ENCODE measurements at places on chromosomes 4 and X.

DNA sequence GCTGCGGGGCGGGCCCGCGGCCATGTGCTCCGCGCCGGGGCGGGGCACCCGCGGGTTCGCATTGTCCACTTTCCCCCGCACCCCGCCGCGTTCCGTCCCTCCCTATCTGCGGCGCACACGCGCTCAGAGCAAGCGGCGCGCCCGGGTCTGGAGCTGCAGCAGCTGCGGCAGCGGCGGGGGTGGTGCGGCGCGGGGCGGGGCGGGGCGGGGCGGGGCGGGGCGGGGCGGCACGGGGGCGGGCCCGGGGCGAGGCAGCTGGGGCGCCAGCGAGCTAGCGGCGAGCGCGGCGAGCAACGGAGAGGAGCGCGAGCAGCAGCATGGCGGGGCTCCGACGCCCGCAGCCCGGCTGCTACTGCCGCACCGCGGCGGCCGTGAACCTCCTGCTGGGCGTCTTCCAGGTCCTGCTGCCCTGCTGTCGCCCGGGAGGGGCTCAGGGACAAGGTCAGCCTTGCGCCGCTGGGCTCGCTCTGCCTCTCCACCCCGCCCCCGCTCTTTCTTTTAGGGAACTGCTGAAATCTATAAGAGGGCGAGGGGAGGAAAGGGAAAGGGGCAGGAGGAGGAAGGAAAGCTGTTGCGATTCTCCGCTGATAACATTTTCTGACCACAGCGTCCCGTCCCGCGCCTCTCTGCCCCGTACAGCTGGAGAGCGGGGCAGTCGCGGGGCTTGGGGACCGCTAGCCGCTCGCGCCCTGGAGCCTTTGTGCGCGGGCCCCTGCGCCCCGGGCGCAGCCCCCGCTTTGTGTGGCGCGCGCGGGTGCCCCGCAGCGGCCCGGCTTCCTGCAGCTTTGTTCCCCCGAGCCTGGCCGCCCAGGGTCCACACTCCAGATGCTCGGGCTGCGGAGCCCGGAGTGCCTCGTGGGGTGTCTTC is at the start of gene TMEM131L:
Gene TMEM131L (plus strand): TSS at position 280 of the 868 bp plus-strand sequence. CDS start 38 bp downstream, at position 318.
- DNase-seq, result peak; percentile 74

DNA sequence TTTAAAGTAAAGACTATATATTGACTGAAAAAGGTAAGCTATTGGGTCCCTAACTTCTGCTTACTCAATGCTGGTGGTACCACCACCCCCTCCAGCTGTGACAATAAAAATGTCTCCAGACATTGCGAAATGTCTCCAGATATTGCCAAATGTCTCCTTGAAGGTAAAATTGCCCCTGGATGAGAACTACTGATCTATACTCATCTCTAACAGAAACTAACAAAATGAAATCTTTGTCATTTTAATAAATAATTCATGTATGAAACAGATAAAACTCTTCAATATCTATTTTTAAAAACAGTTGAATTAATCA is 20.1 kb downstream of the CLTRN start:
- no peak for DNase-seq

DNA sequence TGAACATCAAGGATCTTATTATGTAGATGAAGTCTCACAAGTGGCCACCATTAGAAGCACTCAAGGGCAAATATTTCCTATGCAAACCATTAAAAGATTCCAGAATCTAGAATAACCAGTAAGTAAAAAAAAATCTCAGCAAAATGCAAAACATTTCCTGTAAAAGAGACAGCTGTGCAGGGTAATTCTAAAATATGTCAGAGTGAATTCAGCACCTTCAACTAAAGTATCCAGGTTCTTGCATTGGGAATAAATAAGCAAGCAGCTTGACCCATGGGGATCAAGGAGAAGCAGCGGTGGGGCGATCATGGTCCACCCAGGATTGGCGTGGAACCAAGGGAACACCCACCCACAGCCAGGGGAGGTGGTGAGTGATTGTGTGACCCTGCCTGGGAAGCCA is 2188.9 kb downstream of the PCDH7 start:
- DNase-seq, result no peak

DNA sequence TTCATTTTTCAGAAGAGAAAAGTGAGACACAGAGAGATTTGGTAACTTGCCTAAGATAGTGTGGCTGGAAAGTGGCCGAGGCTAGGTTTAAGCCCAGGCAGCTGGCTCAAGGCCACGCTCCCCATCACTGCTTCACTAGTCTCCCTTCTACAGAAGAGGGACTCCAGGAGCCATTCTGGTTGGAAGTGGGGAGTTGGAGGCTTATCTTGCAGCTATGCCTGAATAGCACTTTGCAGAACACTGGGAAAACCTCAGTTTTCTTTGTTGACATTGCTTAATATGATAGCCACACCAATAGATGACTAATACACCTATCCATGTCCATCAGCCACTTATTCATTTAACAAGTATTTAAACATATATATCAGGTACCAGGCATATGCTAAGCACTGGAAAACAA is 18.5 kb downstream of the LRRC66 start:
- DNase-seq, result peak; percentile 3

DNA sequence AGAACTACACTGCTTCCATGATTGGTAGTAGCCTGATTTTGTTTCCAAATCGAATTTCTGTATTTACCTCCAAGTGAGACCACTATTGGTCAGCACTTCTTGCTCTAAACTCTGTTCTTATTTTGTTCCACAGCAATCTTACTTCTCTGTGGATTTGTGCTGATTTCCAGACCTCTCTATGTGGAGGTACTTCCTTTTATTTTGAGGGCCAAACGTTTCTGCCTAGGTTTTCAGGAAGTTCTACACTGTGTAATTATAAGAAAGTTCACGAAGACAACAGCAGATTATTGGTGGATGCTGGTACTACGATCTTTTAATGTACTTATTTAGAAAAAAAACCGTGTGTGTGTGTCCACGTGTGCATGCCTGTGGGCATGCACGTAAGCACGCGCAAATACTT is 46.7 kb downstream of the DTHD1 start:
- DNase-seq, result no peak

DNA sequence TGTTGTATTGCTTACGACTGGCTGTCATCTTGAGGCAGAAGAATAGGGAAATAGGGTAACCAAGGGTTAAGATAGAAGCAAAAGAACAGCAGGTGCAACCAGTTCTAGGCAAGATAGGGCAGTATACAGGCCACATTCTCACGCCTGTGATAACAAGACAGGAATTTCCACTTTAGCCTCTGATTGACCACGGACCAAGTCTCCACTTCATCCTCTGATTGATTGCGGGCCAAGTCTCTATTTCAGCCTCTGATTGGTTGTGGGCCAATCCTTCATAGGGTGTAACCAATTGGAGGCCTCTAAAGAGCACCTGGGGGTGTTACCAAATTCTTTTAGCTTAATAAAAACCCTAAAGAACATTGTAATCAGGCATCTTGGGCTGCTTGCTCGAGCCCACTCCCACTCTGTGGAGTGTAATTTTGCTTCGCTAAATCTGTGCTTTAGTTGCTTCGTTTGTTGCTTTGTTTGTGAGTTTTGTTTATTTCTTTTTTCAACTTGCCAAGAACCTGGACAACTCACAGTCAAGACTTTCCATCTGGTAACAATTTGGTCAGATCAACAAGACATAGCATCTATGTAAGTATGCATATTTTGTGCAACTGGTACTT is 8.7 kb upstream of the TBC1D9 start:
- peak; percentile 8 for DNase-seq

DNA sequence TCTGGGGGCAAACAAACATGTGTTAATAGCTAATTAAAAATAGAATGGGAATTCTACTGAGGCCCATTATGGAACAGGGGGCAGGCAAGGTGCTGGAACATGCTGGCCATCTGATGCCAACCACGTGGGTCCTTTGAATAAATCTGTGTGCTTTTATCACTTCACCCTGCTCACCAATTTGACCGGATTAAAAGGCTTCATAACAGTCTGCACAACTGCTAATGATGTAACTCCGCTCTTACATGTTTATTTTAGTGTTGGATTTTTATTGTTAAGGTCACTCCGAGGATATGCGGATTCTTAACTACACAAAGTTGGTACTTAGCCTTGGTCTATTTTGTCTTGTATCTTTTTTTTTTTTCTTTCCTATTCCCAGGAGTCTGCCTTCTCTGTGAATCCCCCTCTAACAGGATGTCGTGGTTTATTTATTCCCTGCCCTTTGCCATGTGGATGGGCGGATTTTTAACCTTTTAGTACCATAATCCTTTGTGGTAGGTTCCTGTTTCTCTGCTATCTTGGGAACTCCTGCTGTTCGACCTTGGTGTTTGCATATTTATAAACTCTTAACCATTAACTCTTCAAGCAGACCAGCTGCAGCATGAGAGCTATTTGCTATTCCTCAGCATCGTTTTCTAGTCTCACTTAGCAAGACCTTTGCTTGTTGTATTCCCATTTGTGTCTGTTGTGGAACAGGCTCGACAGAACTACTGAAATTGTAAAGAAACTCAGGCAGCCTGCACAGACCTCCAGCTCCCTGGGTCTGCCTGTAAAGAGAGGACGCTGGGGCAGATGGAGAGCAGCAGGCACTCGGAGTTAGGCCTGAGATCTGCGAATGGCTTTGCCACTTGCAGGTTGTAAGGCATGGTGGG is 38.0 kb downstream of the TRIM2 start:
- DNase-seq, result peak; percentile 56

DNA sequence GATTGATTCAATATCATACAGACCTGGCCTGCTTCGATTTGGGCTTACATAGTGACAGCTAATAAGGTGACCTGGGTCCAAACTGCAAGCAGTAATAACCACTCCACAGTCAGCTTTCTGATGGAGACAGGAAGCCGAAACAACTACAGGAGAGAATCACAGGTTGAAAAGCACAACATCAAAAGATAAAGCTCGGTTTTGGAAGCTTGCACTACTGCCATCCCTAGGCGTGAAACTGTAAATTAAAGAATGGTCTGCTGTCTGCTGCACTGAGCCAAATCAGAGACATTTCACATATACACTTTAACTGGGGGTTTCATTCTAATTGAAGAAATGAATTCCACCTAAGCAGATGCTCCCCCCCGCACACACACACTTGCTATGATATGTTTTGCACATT is 116.3 kb downstream of the DHX15 start:
- no peak for DNase-seq

DNA sequence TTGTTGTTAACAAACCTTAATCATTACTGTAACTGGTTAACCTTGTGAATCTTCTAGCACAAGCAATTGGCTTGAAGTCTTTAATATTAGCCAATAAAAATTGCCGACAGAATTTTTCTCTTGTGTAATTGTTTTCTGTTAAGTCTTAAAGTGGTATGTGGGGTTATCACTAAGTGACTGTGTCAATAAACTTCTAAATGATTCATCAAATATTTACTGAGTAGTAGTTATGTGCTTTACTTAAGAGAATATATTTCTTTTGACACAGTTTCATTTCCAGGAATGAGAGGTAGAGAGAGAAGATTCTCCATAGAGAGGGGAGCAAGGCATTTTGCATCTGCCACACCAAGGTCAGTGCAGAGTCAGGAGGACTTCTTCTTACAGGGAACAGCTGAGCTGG is 2361.6 kb upstream of the AGA start:
- DNase-seq, result no peak

- no peak for DNase-seq
Measured at GRCh38 chrX:2561456-2561855, 60.7 kb upstream of the DHRSX start.

GRCh38 chr4:39812500-39812899 is 114.6 kb downstream of the UBE2K start:
- DNase-seq, result no peak

DNA sequence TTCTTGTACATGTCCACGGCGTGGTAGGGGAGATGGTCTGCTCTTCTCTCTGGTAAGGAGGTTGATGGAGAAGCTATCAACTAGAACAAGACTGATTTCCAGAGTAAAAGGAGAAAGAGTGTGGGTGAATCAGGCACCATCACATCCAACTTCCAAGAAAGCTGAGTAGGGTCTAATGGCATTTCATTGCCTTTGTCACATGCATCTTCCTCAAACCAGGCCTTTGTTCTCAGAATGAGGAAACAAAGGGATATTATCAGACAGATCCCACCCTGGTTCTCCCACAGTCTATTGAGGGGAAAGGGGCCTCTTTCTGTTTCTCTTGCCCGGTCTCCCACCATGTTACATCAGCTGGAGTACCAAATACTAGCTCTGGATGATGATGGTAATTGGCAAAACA is 160.2 kb upstream of the RBPJ start:
- no peak for DNase-seq

- no peak for DNase-seq
Measured at GRCh38 chr4:2296631-2297601, 35.0 kb upstream of the MXD4 start.

DNA sequence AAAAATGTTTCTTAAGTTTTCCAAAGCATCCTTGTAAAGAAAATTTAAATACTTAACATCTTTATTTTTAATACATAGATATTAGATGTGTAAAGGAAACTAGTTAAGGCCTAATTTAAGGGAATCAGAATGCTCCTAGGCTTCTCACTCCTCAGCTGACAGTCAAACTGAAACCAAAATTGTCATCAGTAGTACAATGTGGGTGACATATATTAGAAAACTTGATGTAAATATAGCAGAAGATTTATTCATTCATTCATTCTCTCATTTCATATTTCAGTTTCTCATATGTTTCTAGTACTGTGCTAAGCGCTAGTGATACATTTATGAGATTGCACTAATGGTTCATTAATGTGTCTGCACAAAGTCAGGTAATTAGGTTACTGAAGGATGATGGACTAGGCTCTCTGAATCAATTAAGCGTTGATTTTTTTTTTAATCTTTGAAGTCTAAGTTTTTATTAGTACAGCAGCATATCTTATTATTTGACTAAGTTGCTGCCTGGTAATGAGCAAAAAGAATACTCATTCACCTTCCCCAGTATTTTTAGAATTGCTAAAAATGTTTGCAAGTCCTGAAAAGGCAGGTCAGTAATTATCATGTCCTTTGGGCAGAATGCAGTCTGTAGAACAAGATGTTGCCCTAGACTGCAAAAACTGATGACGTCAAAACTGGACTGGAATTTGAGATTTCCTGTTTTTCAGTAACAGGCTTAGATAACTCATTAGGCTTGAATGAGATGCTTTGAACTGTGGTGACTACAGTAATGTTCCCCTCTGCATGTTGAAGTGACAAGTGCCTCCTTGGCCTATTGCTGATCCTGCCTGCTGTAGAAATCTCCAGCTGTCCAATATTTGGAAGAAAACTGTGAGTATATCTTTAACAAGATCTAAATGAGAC is 128.7 kb downstream of the ARHGAP24 start:
- DNase-seq, result peak; percentile 58

GRCh38 chr4:141309874-141310273 is 89.2 kb downstream of the ZNF330 start:
- no peak for DNase-seq

GRCh38 chr4:147994076-147994475 is 262.2 kb downstream of the ARHGAP10 start:
- no peak for DNase-seq

DNA sequence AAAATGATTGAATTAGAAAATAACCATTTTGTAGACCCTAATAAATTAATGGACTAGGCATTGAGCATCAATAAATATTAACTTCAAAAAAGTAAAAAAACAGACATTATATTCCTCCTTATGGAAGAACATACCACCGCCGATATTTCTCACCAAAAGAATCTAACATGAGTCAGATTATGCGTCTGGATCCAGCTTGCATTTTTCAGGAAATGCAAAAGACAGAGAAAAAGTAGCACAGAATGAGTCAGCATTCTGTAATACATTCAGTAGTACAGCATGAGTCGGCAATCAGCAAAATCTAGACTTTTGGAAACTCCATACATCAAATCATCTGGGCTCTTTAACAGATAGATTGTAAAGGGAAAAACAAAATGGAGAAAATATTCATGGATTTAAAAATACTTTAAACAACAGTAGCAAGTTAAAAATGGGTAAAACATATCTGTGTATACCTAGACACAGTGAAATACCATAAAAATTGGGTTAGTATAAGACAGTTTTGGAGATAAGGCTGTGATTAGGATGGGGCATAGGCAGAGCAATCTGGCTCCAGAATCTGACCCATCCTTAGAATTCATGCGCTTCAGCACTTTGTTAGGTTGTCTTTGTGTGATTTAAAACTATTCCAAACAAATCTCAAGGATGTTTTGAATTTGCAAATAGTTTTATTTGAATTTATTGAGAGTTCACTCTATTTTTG is 633.0 kb upstream of the FAM241A start:
- DNase-seq, result peak; percentile 91
